ENCODE measurements at places on chromosomes 4 and X.

DNA sequence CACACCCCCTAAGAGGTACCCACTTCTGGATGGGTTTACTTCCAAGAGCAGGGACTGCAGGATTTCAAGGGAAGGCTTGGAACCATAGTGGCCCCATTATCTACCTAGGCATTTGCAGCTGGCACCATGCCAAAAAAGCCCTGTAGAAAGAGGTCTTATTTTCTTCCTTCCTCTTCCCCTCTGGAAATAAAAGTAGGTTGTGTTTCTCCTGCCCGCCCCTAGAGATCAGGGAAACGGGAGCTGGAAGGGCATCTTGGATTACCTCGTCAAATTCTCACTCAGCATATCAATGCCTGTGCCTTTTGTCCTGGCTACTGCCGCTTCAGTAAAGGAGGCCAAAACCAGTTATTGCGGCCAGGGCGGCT is 1.6 kb downstream of the SCD5 start:
- DNase-seq, result no peak

GRCh38 chr4:174217273-174218126 is 66.0 kb downstream of the FBXO8 start:
- no peak for DNase-seq

DNA sequence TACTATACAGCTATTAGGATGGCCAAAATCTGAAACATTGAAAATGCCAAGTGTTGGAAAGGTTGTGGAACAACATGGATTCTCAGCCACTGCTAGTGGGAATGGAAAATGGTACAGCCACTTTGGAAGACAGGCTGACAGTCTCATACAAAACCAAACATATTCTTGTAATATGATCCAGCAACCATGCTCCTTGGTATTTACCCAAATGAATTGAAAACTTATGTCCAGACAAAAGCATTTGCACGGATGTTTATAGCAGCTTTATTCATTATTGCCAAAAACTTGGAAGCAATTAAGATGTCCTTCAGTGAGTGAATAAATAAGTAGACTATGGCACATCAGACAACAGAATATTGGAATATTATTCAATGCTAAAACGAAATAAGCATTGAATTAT is 105.8 kb upstream of the DCLK2 start:
- DNase-seq, result no peak

GRCh38 chr4:76550966-76551780 is 116.1 kb downstream of the SHROOM3 start:
- no peak for DNase-seq

All from hypothalamus (tissue), 51 donors.